Naive thymus-derived CD8-positive, alpha-beta T cell (primary cell): ENCODE measurements at places on chromosomes 13 and 19. TPM values are rescaled to one million over a fixed set of nuclear protein-coding genes. Genes with fewer than 3 reads are reported as not detected.
A peak's percentile ranks its signal among the peaks of the same experiment; 100 is the strongest.

Gene CGB8
- not detected for total RNA-seq

DNA sequence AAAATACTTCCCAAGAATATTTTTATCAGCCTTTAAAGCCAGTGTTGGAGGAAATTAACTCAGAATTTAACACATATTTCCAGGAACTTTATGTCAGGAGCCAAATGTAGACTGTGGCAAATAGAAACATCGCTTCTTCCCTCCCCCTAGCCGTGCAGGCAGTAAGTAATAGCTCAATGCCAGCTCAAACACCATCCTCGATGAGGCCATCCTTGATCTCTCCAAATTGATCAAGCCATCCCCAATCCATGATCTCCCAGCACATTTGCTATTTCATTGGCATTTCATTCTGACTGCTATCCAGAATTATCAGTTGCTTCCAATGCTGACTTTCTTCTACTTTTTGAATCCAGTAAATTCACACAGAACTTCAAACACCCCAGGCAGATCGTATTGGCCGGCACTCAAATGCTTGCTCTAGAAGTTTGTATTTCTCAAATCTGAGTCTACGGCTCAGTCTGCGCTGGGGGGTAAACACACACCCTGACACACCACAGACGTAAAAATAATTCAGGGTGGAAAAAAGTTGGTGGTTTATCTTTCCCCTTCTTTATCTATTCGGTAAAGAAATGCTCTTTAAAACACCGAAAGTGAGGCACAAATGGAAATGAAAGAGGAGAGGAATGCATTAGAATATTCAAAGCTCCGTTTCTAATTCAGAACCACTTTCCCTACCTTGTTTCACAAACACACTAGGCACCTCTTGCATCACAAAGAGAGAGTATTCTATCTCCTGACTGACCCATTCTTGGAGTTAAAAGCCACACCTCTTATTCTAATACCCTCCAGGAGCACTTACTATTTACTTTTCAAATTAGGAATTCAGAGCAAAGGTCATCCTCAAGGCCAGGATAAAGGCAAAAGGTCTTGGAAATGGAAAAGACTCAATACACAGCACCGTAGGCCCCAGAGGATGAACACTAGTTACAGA, 991 bp downstream of the OBI1 start:
- H3K4me1 ChIP-seq, result peaks cover 46% of the 10 kb centered on the region
- DNase-seq, result no peak
- peak overlapping the region; percentile 97 for H3K27ac ChIP-seq
- peaks cover 3% of the 10 kb centered on the region for H3K27me3 ChIP-seq
- peaks cover 4% of the 10 kb centered on the region for H3K36me3 ChIP-seq

Gene NLRP5
- total RNA-seq, result not detected

Gene F2RL3
- not detected for total RNA-seq

Gene ELSPBP1
- not detected for total RNA-seq

DNA sequence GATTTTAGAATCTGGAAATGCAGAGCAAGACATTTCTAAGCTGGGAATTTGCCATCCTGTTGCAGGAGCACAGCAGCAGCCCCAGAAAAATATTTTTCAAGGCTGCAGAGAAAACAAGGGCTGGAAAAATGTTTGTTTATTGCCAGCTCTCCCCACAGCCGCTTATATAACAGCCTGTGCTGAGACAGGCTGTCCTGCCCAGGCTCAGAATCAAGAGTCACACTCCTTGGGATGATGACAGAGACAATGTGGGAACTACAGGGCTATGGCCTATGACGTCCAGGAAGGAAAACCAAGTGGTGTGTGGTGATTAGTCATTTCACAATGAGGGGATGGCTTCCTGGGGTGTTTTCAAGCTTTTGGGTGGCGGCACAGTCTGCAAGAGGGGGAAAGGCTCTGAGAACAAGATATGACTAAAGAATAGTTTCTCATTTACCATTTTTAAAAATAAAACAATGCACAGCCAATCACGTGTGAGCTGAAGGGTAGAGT, 136.3 kb upstream of the SERP2 start:
- H3K36me3 ChIP-seq, result no peaks in the 10 kb centered on the region
- no peak for DNase-seq
- peak overlapping the region; percentile 55 for H3K27ac ChIP-seq
- no peaks in the 10 kb centered on the region for H3K4me1 ChIP-seq
- no peaks in the 10 kb centered on the region for H3K27me3 ChIP-seq
- no peak overlapping the region for H3K4me3 ChIP-seq

Gene TMC4
- total RNA-seq, result not detected

Gene RYR1
- total RNA-seq, result 1.3 TPM

Gene ZSCAN18
- 110 TPM for total RNA-seq

Gene CEACAM16
- not detected for total RNA-seq

DNA sequence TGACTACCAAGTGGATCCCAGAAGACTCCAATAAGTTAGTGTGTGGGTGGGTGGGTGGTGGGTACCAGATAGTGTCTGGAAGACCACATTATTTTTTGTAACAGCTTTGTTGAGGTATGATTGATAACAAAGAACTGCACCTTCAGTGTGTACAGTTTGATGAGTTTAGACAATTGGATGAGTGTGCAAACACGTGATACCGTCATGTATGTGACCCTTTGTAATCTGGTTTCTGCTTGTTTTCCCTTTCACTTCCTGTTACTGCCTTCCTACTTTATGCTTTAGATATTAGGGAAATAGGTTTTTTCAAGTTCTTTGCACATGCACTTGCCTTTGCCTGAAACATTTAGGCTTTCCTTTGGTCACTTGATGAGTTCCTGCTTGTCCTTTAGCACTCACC, 8.5 kb downstream of the RPL21 start:
- H3K36me3 ChIP-seq, result peaks cover 53% of the 10 kb centered on the region
- no peak for DNase-seq
- H3K27ac ChIP-seq, result peak overlapping the region; percentile 87
- peak overlapping the region; percentile 9 for H3K4me3 ChIP-seq

DNA sequence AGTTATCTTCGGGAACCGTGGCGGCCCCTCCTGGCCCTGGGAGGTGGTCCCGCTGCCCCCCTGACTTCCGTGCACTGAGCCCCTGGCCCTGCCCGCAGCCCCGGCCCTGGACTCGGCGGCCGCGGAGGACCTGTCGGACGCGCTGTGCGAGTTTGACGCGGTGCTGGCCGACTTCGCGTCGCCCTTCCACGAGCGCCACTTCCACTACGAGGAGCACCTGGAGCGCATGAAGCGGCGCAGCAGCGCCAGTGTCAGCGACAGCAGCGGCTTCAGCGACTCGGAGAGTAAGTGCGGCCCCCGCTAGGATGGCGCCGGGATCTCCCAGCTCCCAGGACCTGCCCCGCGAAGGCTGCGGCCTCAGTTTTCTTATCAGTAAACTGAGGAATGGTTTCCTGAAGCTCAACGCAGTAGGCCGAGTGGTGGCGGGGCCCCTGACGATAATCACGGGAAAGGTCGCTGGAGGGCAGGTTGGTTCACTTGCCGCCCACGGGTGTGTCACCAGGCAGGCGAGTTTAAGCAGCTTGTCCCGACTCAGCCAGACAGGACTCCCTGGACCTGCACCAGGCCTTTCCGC, 924 bp downstream of the RGCC start:
- H3K27me3 ChIP-seq, result no peaks in the 10 kb centered on the region
- H3K36me3 ChIP-seq, result peaks cover 17% of the 10 kb centered on the region
- H3K4me1 ChIP-seq, result peaks cover 51% of the 10 kb centered on the region
- peak; percentile 35 for DNase-seq

Gene CHST8
- not detected for total RNA-seq

- H3K36me3 ChIP-seq, result peaks cover 3% of the 10 kb centered on the region
- peaks cover 46% of the 10 kb centered on the region for H3K4me1 ChIP-seq
- peak within 1 kb of the TSS; percentile 97 for H3K4me3 ChIP-seq
- peak; percentile 81 for DNase-seq
Measured at GRCh38 chr19:47608969-47609905, at the start of gene BICRA. Gene BICRA, plus strand, starts transcription at chr19:47609134. Its CDS starts 64,441 bp downstream, at chr19:47673575.

DNA sequence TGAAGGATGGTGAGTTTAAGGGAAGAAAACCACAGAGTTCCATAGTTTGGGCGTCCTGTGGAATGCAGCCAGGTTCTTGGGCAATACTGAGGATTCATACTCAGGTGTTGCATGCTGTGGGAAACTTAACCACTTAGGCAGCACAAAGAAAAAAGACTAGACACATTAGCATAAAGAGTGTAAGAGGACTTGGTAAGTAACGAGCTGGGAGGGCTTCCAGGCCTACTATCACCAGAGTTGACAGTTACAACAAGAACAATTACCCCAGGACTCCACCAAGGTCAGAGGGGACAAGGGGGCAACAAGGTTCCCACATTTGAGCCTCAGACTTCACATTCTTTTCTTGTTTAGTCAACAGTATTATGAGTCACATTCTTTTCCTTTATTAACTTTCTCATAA, 33.2 kb downstream of the KCTD12 start:
- H3K4me3 ChIP-seq, result no peak overlapping the region
- H3K27ac ChIP-seq, result no peak overlapping the region
- H3K27me3 ChIP-seq, result peaks cover 2% of the 10 kb centered on the region
- peaks cover 2% of the 10 kb centered on the region for H3K4me1 ChIP-seq

GRCh38 chr13:96172066-96172465, 82.2 kb downstream of the HS6ST3 start:
- H3K27ac ChIP-seq, result no peak overlapping the region
- H3K4me3 ChIP-seq, result no peak overlapping the region
- no peaks in the 10 kb centered on the region for H3K4me1 ChIP-seq
- H3K36me3 ChIP-seq, result no peaks in the 10 kb centered on the region
- no peaks in the 10 kb centered on the region for H3K27me3 ChIP-seq

- H3K27me3 ChIP-seq, result no peaks in the 10 kb centered on the region
- no peak overlapping the region for H3K4me3 ChIP-seq
- no peak for DNase-seq
- H3K4me1 ChIP-seq, result peaks cover 13% of the 10 kb centered on the region
- peak overlapping the region; percentile 43 for H3K27ac ChIP-seq
Measured at GRCh38 chr19:1833540-1833939, 14.7 kb downstream of the REXO1 start.

DNA sequence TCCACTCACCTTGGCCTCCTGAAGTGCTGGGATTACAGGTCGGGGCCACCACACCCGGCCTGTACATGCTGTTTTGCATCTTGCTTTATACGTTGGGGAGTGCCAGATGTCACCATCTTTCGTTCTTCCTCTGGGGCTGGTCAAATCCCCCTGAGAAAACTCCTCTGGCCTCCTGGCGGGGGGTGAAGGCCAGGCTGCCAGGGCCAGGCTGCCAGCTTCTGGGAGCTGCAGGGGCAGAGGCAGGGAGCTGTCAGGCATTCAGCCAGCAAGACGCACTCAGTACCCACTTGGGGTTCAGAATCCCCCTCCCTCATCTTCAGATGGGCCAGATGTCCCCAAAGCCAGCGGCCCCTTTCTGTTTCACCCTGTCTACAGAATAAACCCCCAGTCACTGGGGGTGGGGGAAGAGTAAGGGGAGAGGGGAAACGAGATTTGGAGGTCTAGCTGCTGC, 16.1 kb downstream of the ZSWIM9 start:
- no peak for DNase-seq
- no peak overlapping the region for H3K27ac ChIP-seq
- H3K4me1 ChIP-seq, result peaks cover 7% of the 10 kb centered on the region
- H3K36me3 ChIP-seq, result peaks cover 12% of the 10 kb centered on the region

DNA sequence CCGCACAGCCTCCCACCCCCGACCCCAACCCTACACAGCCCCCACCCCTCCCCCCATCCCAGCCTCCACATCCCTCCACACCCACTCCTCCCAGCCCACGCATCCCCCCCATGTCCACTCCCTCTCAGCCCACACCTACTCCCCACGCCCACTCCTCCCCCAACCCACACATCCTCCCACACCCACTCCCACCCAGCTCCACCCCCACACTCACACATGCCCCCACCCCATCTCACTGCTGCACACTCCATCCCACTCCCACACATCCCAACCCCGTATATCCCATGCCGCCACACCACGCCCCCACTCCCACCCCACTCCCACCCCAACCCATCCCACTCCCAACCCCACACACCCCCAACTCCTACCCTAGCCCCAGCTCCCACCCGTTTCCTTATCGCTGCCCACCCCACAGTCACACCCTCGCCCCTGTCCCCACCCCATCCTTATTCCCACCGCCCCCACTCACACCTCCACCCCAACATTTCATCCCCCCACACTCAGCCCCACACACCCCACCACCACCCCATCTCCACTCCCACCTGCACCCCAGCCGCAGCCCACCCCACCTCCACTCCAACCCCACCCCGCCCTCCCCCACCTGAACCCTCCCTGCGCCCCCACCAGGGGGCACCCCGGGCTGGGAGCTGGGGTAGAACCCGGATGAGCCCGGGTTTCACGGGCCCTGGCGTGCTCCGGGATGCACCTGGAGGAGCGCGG, 809 bp downstream of the TDRD12 start:
- no peak for DNase-seq
- H3K27me3 ChIP-seq, result no peaks in the 10 kb centered on the region
- H3K36me3 ChIP-seq, result no peaks in the 10 kb centered on the region
- H3K4me3 ChIP-seq, result no peak overlapping the region
- no peak overlapping the region for H3K27ac ChIP-seq

Gene NALCN
- total RNA-seq, result not detected

Gene CATSPERD
- total RNA-seq, result not detected

Gene FUT3
- not detected for total RNA-seq

DNA sequence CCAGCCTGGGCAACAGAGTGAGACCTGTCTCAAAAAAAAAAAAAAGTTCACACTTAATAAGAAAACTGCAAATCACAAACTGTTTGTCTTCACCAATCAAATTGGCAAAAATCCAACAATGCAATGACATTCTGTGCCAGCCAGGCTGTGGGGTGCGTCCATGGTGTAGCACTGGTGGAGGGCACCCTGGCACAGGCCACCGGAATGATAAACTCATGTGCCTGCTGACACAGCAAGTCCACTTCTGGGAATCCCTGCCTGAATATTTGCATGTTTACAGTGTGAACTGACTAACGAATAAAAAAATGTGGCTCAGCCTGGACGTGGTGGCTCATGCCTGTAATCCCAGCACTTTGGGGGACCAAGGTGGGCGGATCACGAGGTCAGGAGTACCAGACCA, 1.6 kb upstream of the LRRC25 start:
- H3K27me3 ChIP-seq, result peaks cover 7% of the 10 kb centered on the region
- DNase-seq, result no peak
- H3K4me3 ChIP-seq, result no peak overlapping the region
- H3K27ac ChIP-seq, result no peak overlapping the region
- peaks cover 10% of the 10 kb centered on the region for H3K4me1 ChIP-seq

GRCh38 chr13:113371061-113371460, 7.1 kb upstream of the GRTP1 start:
- no peak for DNase-seq
- H3K4me3 ChIP-seq, result no peak overlapping the region
- H3K27ac ChIP-seq, result no peak overlapping the region
- H3K27me3 ChIP-seq, result peaks cover 16% of the 10 kb centered on the region

- no peaks in the 10 kb centered on the region for H3K36me3 ChIP-seq
- H3K27ac ChIP-seq, result no peak overlapping the region
- DNase-seq, result no peak
- no peaks in the 10 kb centered on the region for H3K4me1 ChIP-seq
Measured at GRCh38 chr19:53294786-53295441, 27.4 kb upstream of the VN1R4 start.

Gene GPR183
- 10.4 TPM for total RNA-seq

- H3K27ac ChIP-seq, result no peak overlapping the region
- peaks cover 47% of the 10 kb centered on the region for H3K4me1 ChIP-seq
- H3K27me3 ChIP-seq, result no peaks in the 10 kb centered on the region
- DNase-seq, result no peak
- no peak overlapping the region for H3K4me3 ChIP-seq
Measured at GRCh38 chr13:108212886-108213285, 2.5 kb downstream of the LIG4 start.

GRCh38 chr13:28268800-28269223, 130.5 kb downstream of the PAN3 start:
- peaks cover under 1% of the 10 kb centered on the region for H3K4me1 ChIP-seq
- no peak for DNase-seq
- H3K36me3 ChIP-seq, result peaks cover 20% of the 10 kb centered on the region
- H3K27me3 ChIP-seq, result no peaks in the 10 kb centered on the region
- H3K27ac ChIP-seq, result no peak overlapping the region
